LoVo (cell line): ENCODE measurements at places on chromosomes 16 and 17.

GRCh38 chr16:3949287-3949686 lies 68.8 kb upstream of the CREBBP start:
- no peak for DNase-seq

GRCh38 chr17:12727881-12728280 lies 61.4 kb upstream of the ARHGAP44 start:
- DNase-seq: no peak

- DNase-seq: no peak
These were observed 75.2 kb upstream of the HSBP1 start for GRCh38 chr16:83732536-83732935.

DNA sequence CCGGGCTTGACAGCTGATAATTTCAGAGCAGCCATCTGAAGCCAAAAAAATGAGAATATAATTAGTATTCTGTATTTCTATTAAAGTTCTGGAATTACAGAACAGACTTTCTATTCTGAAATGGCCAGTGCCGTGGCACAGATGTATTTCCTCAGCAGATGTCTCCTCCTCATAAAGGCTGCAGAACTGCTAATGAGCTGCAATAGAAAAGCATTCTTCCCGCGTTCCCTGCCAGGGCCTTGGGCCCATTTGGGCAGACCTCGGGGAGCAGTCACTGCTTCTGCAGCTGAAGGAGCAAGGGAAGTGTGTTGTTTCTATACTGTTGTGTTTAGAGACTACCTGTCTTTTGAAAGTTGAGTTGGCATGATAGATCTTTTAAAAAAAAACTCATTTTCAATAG lies 152.6 kb upstream of the CACNG5 start:
- DNase-seq: no peak

GRCh38 chr17:34852614-34853013 lies 108.6 kb downstream of the CCT6B start:
- no peak for DNase-seq

GRCh38 chr16:86498671-86499439 lies 11.5 kb upstream of the FOXF1 start:
- no peak for DNase-seq

GRCh38 chr16:27298132-27298531 lies 15.6 kb upstream of the IL4R start:
- DNase-seq: no peak

- no peak for DNase-seq
These were observed 134.4 kb downstream of the SKAP1 start for GRCh38 chr17:48295362-48296288.

DNA sequence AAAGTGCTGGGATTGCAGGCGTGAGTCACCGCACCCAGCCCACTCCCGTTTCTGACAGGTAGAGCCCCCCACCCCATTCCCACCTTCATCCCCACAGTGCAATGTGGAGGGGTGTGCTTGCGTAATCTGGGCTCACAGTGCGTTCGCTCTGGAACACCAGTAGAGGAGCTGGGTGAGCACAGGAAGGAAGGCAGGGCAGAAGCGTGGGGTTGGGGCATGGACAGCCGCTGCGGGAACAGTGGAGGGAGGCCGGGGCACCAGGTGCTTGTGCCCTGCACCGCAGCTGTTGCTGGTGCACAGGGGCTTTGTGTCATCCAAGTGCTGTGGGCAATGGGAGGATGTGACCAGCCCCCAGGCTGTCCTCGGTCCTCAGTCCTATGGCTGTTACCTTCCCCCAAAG lies 24.7 kb downstream of the KDM8 start:
- DNase-seq: no peak

DNA sequence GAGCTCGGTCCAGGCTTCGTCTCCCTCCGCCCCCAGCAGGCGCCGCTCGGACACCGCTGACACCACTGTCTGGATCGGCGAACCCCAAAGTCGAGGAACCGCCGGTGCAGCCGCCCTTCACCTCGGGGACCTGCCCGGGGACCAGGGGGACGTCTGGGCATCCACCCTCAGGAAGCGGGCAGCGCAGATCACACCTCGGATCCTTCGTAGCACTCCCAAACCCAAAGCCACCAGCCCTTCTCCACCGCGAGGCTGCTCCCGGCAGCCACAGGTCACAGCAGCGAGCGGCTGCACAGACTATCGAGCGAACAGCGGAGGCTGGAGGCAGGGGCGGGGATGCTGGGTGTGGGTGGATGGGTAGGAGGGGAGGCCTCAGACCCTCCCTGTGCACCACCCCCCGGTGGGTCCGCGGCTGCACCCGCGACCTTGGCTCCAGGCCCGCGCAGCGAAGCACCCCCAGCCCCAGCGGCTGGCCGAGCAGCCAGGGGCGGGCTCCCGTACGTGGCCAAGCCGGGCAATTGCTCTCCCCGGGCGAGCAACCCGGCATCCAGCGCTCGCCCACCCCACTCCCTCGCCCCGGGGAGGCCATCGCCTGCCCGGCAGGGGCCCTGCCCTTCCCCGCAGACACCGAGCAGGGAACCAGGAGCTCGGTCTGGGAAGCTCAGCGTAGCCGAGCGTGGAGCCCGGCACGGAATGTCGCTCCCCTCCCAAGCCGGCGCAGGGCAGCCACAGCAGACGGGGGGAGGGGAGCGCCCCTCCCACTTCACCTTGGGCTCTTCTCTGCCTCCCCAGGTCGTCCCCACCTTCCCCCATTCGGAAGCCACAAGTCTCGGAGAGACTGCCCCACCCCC lies 1.0 kb downstream of the SDK2 start:
- DNase-seq: no peak

GRCh38 chr16:52912565-52913173 lies 140.0 kb downstream of the CHD9NB start:
- peak; percentile 55 for DNase-seq

DNA sequence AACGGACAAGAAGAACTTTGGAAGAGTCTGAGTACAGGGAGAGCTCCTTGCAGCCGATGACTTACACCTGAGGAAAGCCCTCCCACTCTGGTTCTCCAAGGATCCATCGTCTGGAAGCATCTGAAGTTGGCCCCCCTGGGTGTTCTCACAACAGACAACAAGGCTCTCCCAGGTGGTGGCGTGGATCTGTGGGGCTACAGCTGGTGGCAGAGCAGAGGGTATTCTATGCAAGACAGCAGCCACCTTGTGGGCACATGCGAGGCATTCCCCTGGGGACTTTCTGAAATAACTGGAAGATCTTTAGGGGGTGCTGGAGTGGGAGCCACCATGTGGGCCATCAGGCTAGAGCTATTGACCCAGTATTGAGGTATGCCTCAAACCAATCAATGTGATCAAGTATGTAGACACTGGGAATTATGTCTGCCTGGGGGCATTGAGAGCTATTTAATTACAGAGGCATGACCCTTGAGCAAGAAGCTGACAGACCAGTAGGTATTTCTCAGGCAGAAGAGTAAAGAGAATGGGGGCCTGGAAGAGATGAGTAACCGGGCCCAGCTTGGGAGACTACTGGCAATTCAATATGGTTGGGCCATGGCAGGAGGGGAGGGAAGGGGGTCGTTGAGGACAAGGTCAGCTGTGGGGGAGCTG lies 6.9 kb upstream of the KRT19 start:
- DNase-seq: no peak

DNA sequence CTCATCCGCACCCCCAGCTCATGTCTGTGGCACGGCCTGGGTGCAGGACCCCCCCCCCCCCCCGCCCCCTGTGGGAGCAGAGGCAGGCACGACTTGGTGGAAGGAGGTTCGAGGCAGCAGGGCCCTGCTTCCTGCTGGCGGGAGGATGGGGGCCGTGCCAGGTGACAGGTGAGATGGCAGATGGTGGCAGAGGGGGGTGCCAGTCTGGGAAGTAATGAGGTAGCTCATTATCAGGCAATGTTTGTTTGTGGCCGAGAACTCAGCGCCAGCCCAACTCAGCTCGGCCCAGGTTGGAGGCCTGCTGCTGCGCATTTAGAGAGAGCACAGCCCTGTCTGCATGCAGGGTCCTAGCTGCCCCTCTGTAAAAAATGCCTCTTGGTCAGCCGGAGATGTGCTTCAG lies 40.1 kb upstream of the JPH3 start:
- DNase-seq: no peak

GRCh38 chr17:33242375-33243124 lies 50.5 kb downstream of the ASIC2 start:
- DNase-seq: no peak

- DNase-seq: no peak
These were observed 1091.0 kb downstream of the CDH8 start for GRCh38 chr16:60945225-60945624.

GRCh38 chr17:60323754-60324153 lies 68.2 kb downstream of the USP32 start:
- no peak for DNase-seq

- DNase-seq: no peak
These were observed 28.2 kb upstream of the ZC3H18 start for GRCh38 chr16:88541831-88542616.

- DNase-seq: no peak
These were observed 42.7 kb upstream of the CPNE2 start for GRCh38 chr16:57049678-57050077.

- no peak for DNase-seq
These were observed 47.6 kb upstream of the LYRM9 start for GRCh38 chr17:27940503-27941428.

- no peak for DNase-seq
These were observed 3.6 kb upstream of the TUBG2 start for GRCh38 chr17:42655528-42655927.

GRCh38 chr16:21060027-21060510 lies 90.6 kb downstream of the DNAH3 start:
- DNase-seq: no peak

DNA sequence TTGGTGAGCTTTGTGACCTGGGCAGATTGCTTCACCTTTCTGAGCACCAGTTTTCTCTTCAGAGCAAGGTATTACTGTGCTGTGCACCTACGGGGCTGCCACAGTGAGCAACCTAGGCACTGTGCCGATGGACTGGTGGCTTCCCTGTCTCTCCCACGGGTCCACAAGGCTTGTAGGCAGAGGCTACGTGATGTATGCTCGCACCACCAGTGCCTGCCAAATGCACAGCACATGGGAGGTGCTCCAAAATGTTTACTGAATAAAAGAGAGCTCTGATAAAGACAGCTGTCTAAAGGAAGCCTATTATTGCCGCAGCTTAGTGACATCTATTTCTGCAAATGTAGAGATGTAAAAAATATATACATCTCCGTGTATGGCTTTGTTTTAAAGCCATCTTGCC lies 139.2 kb downstream of the CDK5R1 start:
- DNase-seq: no peak

DNA sequence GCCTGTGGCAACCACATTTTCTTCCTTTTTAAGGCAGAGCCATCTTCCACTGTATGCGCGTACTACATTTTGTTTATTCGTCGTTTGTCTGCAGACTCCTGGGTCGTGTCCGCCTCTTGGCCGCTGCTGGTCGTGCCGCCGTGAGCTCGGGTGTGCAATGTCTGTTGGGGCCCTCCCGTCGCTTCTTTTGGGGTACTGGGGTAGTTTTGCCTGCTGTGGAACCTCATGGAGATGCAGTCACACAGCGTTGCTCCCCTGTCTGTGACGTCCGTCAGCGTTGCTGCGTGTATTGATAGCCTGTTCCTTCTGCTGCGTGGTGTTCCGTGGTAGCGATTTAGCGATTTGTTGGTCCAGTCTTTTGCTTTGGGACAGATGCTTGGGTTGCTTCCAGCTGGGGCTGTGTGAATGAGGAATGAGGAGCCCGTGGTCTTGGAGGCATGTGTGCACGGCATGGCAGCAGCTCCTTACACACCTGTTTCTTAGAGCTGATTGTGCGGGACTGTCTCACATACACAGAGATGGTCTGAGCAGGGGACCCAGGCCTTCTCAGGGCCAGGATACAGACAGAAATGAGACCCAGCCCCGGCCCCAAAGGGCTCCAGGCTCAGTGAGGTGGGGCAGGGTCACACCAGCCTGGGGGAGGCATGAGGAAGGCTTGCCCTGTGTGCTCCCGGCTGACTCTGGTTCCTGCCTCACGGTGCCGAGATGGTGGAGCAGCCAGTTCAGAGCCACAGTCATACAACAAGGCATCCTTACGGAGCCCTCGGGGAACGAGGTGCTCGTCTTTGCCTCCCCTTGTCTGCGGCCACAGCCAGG lies 78.4 kb upstream of the GSE1 start:
- no peak for DNase-seq

GRCh38 chr17:13995856-13996271 lies 73.4 kb upstream of the COX10 start:
- DNase-seq: no peak

GRCh38 chr16:87490096-87490798 lies 2.6 kb downstream of the ZCCHC14 start:
- no peak for DNase-seq

DNA sequence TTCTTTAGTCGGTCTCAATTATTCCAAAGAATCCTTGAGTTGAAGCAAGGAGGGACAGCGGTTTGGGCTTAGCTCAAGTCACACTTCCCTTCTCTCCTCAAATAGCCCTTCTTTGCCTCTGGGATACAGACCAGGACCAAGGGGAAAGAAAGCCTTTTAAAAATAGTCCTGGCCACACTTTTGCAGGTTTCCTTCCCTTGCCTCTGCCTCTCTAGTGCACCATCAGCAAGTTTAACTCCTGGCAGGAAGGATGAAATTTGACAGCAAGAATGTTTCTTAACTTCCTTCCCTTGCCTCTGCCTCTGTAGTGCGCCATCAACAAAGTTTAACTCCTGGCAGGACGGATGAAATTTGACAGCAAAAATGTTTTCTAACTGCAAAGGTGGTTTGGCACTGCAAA lies 7.2 kb upstream of the G6PC1 start:
- no peak for DNase-seq

DNA sequence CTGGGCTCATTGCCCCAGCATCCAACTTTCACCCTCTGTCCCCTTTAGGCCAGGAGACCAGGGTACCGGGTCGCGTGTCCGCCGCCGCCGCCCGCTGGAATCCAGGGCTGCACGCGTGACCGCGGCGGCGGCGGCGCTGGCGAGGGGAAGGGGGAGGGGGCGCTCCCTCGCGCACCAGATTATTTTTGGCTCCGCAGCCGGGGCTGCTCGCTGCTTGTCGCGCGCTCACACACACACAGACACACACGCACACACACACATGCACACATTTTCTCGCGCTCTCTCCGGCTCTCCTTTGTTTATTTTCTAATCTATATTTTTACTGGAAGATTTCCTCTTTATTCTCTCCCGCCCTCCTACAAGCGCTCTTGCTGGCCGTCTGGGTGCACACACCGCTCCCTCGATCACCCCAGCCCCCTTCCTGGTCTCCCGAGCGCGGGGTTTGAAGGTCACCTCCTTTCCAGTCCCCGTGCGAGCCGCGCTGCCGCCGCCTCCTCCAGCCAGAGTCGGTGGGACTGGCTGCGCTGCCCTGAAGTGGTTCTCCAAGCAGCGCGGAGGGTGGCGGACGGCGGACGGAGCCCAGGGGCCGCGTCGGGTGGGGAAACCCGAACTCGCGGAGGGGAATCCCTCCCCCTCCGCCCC lies 921.4 kb upstream of the EEF2KMT start:
- no peak for DNase-seq

- DNase-seq: no peak
These were observed 168.6 kb downstream of the HAPSTR1 start for GRCh38 chr16:9259914-9260608.

GRCh38 chr17:12744786-12745185 lies 44.5 kb upstream of the ARHGAP44 start:
- DNase-seq: no peak
